Islet precursor cell (in vitro differentiated cells): ENCODE measurements at places on chromosomes 12 and 14.

DNA sequence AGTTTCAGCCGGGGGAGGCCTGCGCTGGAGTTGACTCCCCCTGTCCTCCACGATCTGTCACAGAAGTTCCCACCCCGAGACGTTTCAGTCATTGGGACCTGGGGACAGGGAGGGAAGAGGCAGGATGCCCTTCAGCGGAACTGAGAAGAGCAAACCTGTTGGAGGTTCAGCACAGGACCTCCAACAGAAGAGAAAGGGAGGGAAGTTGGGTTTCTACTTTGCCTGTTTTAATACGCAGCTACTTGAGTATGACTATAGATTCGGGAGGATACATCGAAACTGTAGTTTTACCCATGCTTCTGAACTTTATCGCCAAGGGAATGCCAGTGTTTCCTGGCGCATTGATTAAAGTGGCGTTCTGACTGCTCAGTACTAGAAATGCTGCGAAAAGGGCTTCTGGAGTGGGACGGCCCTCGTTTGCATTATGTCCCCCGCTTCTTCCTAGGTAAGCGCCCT, 2.3 kb upstream of the DUSP6 start:
- no peak for DNase-seq

DNA sequence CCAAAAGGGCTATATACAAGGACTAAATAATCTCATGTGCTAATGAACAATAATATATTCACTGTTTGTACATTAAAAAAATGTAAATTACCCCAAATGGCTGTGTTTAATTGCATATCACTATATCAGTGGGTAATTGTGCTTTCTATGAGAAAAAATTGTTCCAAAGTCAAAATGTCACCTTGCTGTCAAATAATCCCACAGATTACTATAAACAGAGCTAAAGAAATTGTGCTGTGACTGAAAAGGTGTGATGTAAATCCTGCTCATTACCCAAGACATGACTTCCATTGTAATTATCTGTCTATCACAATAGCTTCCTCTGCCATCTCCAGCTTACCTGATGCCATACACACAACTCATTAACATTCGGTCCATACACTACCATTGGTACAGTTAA, 70.3 kb downstream of the ATP23 start:
- DNase-seq: no peak

- no peak for DNase-seq
Observed at GRCh38 chr12:12823300-12823699, 10.2 kb downstream of the DDX47 start.

DNA sequence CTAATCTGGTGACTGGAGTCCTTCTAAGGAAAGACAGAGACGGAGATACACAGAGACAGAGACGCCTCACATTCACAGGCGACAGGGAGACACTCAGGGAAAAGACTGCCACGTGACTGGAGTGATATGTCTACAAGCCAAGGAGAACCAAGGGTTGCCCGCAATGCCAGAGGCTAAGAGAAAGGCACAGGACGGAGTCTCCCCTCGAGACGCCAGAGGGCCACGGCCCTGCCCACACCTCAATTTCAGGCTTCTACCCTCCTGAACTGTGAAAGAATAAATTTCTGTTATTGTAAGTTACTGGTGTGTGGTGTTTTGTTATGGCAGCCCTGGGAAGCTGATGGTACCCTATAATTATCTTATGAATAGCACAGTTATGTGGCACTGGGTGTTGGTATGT, 11.6 kb upstream of the RAN start:
- DNase-seq: no peak

DNA sequence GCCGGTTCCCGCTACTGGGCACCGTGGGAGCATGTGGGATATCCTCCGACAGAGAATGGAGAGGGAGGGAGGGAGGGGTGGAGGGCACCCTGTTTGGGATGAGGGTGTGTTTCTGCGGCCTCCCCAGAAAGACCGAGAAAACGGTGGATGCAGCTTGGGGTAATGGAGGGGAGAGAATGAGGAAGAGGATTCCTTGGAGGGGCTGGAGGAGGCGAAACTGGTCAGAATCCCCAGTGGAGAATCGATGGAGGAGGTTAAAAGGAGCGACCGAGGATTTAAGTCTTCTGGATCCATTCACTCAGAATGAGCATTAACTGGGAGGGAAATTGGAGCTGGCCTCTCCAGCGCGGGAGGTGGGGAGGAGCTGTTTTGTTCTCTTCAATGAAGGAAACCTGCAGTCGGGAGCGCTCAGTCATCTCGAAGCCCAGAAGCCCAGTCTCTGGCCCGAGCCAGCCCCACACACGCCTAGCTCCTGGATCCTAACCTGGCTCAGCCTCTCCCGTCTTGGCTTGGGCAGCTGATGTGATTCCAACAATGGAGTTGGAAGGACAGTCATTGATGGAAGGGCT, 581 bp downstream of the ARG2 start:
- peak; percentile 71 for DNase-seq

- DNase-seq: no peak
Observed at GRCh38 chr12:31560516-31560915, 30.4 kb downstream of the DENND5B start.
